A549 treated with CpdA at 1 μM for 4 hours (cell line): ENCODE measurements at places on chromosomes 1 and 21. TPM values are rescaled to one million over a fixed set of nuclear protein-coding genes. Genes with fewer than 3 reads are reported as not detected.

The LCE2A gene
- total RNA-seq: not detected in 5 replicates

The SLC5A9 gene
- 0.12 TPM in 1 of 5 replicates, not detected in the others for total RNA-seq

The MFAP2 gene
- total RNA-seq: 0.15 to 0.72 TPM (median 0.38 TPM) in 5 replicates

The KCTD3 gene
- total RNA-seq: 28.9 to 44.9 TPM (median 34.8 TPM) in 5 replicates

The OR2T4 gene
- not detected in 5 replicates for total RNA-seq

The LCA5L gene
- total RNA-seq: 0.97 to 2.6 TPM (median 1.3 TPM) in 5 replicates

The FAM3B gene
- total RNA-seq: 0.03 TPM in 1 of 5 replicates, not detected in the others

The PTPN22 gene
- total RNA-seq: not detected in 5 replicates

The BRINP3 gene
- total RNA-seq: not detected in 5 replicates

The SPRR1A gene
- not detected in 5 replicates for total RNA-seq

The FLG2 gene
- not detected in 5 replicates for total RNA-seq

The DCDC2B gene
- not detected in 5 replicates for total RNA-seq

The SLC44A5 gene
- 0.05 to 0.10 TPM (median 0.06 TPM) in 5 replicates for total RNA-seq

The FMO2 gene
- not detected in 5 replicates for total RNA-seq

The DUSP23 gene
- 50.8 to 73.5 TPM (median 71.6 TPM) in 5 replicates for total RNA-seq

The SCNM1 gene
- total RNA-seq: 43.2 to 48.0 TPM (median 45.2 TPM) in 5 replicates

The SAMSN1 gene
- total RNA-seq: not detected in 5 replicates

The CRNN gene
- not detected in 5 replicates for total RNA-seq

The LCE2C gene
- total RNA-seq: not detected in 5 replicates

The COL11A1 gene
- 1.6 to 4.4 TPM (median 2.8 TPM) in 5 replicates for total RNA-seq

The TCP10L gene
- total RNA-seq: 0.45 to 0.91 TPM (median 0.59 TPM) in 5 replicates

The LCE1F gene
- total RNA-seq: not detected in 5 replicates

The HTR1D gene
- 10.1 to 13.5 TPM (median 11.0 TPM) in 5 replicates for total RNA-seq

The HYI gene
- 12.0 to 18.3 TPM (median 15.5 TPM) in 5 replicates for total RNA-seq

The SLC6A9 gene
- 12.4 to 16.8 TPM (median 15.0 TPM) in 5 replicates for total RNA-seq

The ACTL8 gene
- 1.2 to 1.9 TPM (median 1.7 TPM) in 5 replicates for total RNA-seq

The RIMS3 gene
- total RNA-seq: 0.48 to 0.99 TPM (median 0.88 TPM) in 5 replicates

The GREM2 gene
- total RNA-seq: 0.14 to 0.34 TPM (median 0.27 TPM) in 5 replicates

The CDK18 gene
- total RNA-seq: 0.54 to 1.4 TPM (median 1.0 TPM) in 5 replicates

The PTAFR gene
- total RNA-seq: 0.25 to 0.57 TPM (median 0.33 TPM) in 5 replicates

The FTCD gene
- 0.05 TPM in 1 of 5 replicates, not detected in the others for total RNA-seq

The LYPLAL1 gene
- total RNA-seq: 14.9 to 23.6 TPM (median 22.1 TPM) in 5 replicates

The SPRR2D gene
- not detected in 5 replicates for total RNA-seq

The EIF2D gene
- total RNA-seq: 32.8 to 37.8 TPM (median 36.2 TPM) in 5 replicates

The RAD54L gene
- total RNA-seq: 10.2 to 12.8 TPM (median 12.1 TPM) in 5 replicates

The TFAP2E gene
- total RNA-seq: 0.56 to 0.82 TPM (median 0.62 TPM) in 5 replicates

The PIGR gene
- not detected in 5 replicates for total RNA-seq

The CHD5 gene
- total RNA-seq: 0.55 to 0.83 TPM (median 0.69 TPM) in 5 replicates

The VCAM1 gene
- total RNA-seq: 0.06 to 0.08 TPM in 2 of 5 replicates, not detected in the others

The KRTAP19-3 gene
- total RNA-seq: not detected in 5 replicates

The LTN1 gene
- total RNA-seq: 5.1 to 7.6 TPM (median 7.0 TPM) in 5 replicates

The PTCH2 gene
- 0.17 to 0.31 TPM (median 0.21 TPM) in 5 replicates for total RNA-seq

The TAS1R3 gene
- 0.04 to 0.28 TPM (median 0.10 TPM) in 5 replicates for total RNA-seq

The TIAM1 gene
- total RNA-seq: 0.39 to 0.66 TPM (median 0.49 TPM) in 5 replicates

The PIK3R3 gene
- total RNA-seq: 0.72 to 1.1 TPM (median 0.96 TPM) in 5 replicates
